NCI-H1694 treated with DMSO at 0.1 percent for 48 hours (cell line): ENCODE measurements at places on chromosomes 11 and 22.
A peak's percentile ranks its signal among the peaks of the same experiment; 100 is the strongest.

- no peak for DNase-seq
These were observed 108.3 kb upstream of the SYT13 start for GRCh38 chr11:45394294-45395085.

GRCh38 chr22:50105208-50106100 lies 15.6 kb downstream of the MOV10L1 start:
- no peak for DNase-seq

DNA sequence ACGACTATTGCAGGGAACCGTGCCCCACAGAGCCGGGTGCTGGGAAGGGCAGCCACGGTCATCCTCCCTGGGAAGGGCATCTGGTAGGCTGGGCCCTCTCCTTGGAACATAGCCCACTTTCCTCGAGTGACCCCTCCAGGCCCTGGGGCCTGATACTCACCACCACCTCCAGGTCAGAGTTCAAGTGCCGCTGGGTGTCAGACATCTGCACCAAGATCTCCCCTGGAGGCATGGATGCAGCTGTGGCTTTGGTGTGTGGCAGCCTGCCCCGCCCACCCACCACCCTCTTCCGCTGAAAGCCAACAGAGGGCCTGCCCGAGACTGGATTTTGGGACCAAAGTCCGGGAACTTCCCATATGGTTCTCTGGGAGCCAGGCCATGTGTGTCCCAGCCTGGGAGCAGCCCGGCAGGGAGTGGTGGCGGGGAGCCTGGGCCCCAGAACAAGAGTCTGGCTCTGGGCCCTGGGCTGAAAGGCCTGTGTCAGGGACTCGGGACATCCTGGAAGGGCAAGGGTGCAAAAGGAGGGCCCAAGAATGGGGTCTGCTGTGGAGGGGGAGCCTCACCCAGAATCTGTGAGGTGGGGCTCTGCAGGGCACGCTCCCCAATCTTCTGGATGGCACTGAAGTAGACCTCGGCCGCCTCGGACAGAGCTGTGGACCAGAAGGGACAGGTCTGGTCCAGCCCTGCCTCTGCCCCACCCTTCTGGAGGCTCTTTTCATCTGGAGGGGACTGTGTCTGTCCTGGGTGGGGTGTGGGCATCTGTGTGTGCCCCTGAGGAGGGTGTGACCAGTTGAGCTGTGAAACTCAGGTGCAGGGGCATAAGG lies 2.6 kb downstream of the BAIAP2L2 start:
- DNase-seq, result no peak

DNA sequence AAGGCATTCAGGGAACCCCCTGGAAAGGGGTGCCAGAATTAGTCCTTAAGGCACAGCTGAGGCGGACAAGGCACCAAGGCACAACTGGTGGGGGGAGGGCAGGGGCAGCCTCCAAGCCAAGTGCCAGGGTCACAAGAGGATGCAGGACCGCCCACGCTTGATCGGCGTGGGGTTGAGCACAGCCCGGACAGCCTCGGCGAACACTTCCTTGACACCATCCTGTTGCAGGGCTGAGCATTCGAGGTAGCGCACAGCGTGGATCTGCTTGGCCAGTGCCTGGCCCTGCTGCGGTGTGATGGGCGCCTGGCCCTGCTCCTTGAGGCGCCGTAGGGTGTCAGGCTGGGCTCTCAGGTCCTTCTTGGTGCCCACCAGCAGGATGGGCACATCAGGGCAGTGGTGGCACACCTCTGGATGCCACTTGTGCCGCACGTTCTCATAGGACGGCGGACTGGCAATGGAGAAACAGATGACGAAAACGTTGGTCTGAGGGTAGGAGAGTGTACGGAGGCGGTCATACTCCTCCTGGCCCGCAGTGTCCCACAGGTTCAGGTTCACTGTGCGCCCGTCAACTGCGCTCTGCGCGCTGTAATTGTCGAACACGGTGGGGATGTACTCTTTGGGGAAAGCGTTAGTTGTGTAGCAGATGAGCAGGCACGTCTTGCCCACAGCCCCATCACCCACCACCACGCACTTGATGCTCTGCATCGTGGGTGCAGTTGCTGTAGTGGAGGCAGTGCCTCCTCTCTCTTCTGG lies 13.1 kb downstream of the RHOG start:
- no peak for DNase-seq

GRCh38 chr11:16881074-16881709 lies 133.0 kb downstream of the PLEKHA7 start:
- DNase-seq, result no peak

DNA sequence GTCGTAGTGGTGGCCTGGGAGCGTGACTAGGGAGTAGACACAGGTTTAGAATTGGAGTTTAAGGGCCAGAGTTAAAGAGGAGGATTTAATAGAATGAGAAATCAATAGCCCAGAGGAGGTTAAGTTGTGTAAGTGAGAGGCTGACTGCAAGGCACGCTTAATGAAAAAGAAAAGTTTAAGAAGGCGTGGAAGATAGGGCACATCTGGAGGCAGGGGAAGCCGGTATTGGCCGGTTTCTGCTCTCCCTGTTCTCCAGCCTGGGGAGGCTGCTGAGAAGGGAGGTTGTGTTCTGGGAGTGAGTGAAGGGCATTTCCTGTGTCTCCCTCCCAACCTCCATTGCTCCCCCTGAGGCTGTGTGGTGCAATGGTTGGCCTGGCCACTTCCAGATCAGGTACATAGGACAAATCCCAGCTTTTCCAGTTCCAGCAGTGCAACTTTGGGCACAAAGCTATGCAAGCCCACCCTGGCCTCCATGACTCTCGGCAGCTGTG lies 6.3 kb downstream of the GRIK4 start:
- no peak for DNase-seq

DNA sequence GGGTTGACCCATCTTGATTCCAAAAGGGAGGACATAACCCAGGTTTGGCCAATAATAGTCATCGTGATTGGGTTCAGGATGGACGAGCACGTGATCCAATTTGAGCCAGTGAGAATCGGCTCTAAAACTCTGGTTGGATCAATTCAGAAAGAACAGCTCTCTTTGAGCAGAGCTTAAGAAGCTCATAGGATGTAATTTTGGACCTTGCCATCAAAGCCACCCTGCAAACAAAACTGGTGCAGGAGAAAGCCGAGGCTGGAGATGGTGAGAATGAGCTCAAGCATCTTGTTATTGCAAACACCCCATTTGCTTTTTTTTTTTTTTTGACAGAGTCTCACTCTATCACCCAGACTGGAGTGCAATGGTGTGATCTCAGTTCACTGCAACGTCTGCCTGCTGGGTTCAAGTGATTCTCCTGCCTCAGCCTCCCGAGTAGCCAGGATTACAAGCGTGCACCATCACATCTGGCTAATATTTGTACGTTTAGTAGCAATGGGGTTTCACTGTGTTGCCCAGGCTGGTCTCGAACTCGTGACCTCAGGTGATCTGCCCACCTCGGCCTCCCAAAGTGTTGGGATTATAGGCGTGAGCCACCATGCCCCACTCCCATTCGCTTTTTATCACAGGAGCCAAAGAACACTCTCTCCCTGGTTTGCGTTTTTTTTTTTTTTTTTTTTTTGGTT lies 13.8 kb upstream of the MIAT start:
- no peak for DNase-seq

GRCh38 chr11:12092714-12093113 lies 17.7 kb upstream of the MICAL2 start:
- DNase-seq, result no peak

GRCh38 chr11:133064152-133064877 lies 468.0 kb downstream of the OPCML start:
- DNase-seq, result peak; percentile 13

- DNase-seq, result peak; percentile 66
These were observed 109.5 kb downstream of the CCDC81 start for GRCh38 chr11:86483940-86484794.

- no peak for DNase-seq
These were observed 12.5 kb downstream of the QSER1 start for GRCh38 chr11:32905028-32905667.

- DNase-seq, result no peak
These were observed 30.8 kb upstream of the SORL1 start for GRCh38 chr11:121421149-121421901.

- DNase-seq, result no peak
These were observed 8.0 kb upstream of the CHST1 start for GRCh38 chr11:45673441-45673840.

- DNase-seq, result no peak
These were observed 14.3 kb downstream of the TTC38 start for GRCh38 chr22:46281866-46282678.

GRCh38 chr11:8426076-8426475 lies 162.4 kb upstream of the LMO1 start:
- no peak for DNase-seq

- no peak for DNase-seq
These were observed 30.0 kb upstream of the SMCO4 start for GRCh38 chr11:93573184-93573583.

DNA sequence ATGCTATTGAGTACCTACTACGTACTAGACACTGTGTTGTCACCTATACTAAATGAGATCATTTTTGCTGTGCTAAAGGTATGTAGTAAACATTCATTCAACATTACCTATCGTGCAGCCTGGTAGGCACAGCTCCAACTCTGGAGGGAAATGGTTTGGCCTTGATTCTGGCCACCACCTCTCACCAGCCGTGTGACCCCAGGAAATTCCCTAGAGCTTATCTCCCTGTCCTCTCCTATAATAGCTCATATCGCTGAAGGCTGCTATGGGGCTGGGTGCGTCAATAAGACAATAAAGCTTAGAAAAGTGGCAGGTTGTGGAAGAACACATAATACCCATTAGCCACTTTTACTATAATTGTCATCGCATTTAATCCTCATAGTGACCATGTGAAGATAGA lies 107.5 kb downstream of the MYO18B start:
- no peak for DNase-seq

DNA sequence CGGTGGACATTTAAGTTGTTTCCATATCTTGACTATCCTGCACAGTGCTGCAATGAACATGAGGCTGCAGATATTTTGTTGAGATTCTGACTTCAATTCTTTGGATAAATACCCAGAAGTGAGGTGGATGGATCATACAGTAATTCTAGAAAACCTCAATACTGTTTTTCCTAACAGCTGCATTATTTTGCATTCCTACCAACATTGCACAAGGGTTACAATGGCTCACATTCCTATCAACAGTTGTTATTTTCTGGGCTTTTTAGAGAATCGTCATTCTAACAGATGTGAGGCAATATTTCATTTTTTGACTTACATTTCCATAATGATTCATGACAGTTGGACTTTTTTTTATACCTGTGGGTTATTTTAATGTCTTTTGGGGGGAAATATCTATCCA lies 716.9 kb upstream of the ANO3 start:
- no peak for DNase-seq

GRCh38 chr22:29199702-29200400 lies 5.8 kb upstream of the EMID1 start:
- no peak for DNase-seq
